ENCODE measurements at places on chromosomes 16 and 17.

DNA sequence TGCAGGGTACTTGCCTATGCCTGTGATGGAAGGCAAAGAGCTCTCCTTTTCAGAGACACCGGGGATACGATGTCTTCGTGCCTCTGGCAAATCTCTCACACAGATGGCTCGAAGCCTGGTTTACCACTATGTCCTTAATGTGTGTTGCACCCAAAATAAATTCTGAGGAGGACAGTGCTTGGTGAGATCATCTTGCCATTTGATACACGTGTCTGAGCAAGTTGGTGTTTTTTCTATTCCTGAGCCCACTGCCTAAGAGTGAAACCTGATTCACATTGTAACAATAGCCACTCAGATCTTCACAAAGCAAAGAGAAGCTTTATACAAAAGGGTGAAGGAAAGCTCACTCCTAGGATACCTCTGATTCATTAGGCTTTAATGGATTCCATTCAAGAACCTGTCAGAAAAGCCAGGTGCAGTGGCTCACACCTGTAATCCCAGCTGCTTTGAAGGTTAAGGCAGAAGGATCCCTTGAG, 33.1 kb upstream of the AKAP1 start:
- DNase-seq = peak; percentile 98

- no peak for DNase-seq
Observed at GRCh38 chr17:17132746-17133145, 73.4 kb downstream of the PLD6 start.

GRCh38 chr16:19005561-19006445, 22.1 kb downstream of the TMC7 start:
- DNase-seq = peak; percentile 97

- no peak for DNase-seq
Observed at GRCh38 chr16:6571044-6571443, 761.6 kb upstream of the RBFOX1 start.

GRCh38 chr16:24493821-24494220, 45.5 kb upstream of the RBBP6 start:
- no peak for DNase-seq

DNA sequence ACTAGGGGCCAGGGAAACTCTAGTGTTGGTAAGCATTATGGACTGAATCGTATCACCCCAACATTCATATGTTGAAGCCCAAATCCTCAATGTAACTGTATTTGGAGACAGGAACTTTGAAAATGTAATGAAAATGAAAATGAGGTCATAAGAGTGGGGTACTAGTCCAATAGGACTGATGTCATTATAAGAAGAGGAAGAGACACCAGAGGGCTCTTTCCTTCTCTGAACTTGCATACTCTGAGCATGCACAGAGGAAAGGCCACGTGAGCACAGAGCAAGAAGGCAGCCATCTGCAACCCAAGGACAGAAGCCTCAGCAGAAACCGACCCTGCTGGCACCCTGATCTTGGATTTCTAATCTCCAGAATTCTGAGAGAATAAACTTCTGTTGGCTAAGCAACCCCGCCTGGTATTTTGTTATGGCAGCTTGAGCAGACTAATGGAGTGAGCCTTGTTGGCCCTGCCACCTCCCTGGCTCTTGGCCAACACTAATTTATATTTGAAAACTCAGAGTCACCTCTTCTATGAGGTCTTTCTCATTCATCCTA, 273.4 kb downstream of the NTN1 start:
- no peak for DNase-seq

DNA sequence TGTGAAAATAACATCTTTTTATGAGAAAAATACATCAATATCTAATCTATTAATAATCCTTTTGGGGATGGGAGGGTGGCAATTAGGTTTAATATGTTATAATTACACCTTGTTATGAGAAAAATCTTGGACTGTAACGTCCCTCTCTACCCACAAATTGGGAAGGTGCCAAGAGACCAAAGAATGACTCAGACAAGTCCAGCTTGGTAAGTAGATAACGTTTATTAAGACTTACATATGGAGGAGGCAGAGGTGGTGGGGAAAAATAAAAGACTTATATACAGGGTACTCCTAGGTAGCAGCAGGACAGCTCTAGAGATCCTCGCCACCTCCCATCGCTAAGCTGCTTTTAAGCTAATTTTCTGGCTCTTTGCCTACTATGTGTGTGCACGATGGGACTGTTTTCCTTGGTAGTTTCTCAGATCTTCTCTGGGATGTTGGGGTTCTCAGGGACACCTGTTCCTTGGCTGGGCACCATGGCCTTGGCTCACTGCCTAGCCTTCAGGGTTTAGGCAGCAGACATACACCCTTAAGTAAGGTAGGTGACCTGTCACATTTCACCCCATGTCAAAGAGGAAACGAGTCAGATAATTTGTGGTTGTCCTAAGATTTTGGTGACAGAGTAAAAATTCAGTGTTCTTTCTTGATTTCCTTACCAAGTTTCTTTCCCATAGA, 31.5 kb downstream of the RBL2 start:
- peak; percentile 69 for DNase-seq

GRCh38 chr17:58006560-58006923, 504 bp downstream of the SRSF1 start:
- peak; percentile 89 for DNase-seq

- no peak for DNase-seq
Observed at GRCh38 chr16:46774743-46775177, 26.6 kb upstream of the MYLK3 start.

- DNase-seq = no peak
Observed at GRCh38 chr17:2146132-2146871, 91.4 kb downstream of the HIC1 start.

GRCh38 chr16:81421536-81421935, 23.1 kb upstream of the CMIP start:
- no peak for DNase-seq

DNA sequence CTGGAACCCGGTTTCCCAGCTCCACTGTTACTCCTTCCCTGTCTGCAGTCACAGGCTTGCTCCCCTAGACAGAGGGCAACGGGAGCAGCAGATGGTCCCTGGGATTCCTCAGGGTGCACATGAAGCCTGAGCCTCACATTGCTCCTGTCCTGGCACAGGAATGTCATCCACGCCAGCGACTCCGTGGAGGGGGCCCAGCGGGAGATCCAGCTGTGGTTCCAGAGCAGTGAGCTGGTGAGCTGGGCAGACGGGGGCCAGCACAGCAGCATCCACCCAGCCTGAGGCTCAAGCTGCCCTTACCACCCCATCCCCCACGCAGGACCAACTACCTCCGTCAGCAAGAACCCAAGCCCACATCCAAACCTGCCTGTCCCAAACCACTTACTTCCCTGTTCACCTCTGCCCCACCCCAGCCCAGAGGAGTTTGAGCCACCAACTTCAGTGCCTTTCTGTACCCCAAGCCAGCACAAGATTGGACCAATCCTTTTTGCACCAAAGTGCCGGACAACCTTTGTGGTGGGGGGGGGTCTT, 1.6 kb upstream of the DECR2 start:
- DNase-seq = no peak

- peak; percentile 28 for DNase-seq
Observed at GRCh38 chr17:29215717-29216116, 30.9 kb upstream of the CRYBA1 start.

- peak; percentile 93 for DNase-seq
Observed at GRCh38 chr17:81991684-81992305, 14.4 kb downstream of the ASPSCR1 start.

GRCh38 chr17:9115214-9116191, 94.2 kb downstream of the NTN1 start:
- DNase-seq = no peak

- no peak for DNase-seq
Observed at GRCh38 chr17:18356624-18357023, 6.7 kb downstream of the SHMT1 start.

DNA sequence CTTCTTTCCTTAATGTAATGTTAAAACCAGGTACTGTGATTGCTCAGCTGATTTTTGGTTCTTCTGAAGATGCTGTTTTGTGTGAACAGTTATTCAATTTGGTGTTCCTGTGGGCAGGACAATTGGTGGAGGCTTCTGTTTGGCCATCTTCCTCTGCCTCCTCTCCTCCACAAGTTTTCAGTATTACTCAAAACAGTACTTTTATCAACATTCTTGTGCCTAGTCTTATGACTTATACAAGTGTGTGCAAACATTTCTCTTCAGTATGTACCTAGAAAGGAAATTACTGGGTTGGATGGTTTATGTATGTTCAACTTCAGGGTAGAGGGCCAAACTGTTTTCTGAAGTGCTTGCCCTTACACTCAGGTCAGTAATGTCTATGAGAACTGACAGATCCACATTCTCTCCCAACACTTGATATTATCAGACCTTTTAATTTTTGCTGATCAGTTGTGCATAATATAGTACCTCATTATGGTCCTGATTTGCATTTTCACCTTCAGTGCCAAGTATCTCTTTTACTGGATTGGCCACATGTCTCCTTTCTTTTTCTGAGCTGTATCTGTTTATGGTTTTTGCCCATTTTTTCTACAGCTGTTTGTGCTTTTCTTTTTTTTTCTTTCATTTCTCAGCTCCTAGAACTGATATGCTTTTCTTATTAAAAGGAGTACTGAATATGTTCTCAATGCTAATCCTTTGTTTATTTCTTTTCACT, 50.9 kb downstream of the ERCC4 start:
- no peak for DNase-seq

- DNase-seq = no peak
Observed at GRCh38 chr17:31289790-31290189, 7.2 kb downstream of the OMG start.

DNA sequence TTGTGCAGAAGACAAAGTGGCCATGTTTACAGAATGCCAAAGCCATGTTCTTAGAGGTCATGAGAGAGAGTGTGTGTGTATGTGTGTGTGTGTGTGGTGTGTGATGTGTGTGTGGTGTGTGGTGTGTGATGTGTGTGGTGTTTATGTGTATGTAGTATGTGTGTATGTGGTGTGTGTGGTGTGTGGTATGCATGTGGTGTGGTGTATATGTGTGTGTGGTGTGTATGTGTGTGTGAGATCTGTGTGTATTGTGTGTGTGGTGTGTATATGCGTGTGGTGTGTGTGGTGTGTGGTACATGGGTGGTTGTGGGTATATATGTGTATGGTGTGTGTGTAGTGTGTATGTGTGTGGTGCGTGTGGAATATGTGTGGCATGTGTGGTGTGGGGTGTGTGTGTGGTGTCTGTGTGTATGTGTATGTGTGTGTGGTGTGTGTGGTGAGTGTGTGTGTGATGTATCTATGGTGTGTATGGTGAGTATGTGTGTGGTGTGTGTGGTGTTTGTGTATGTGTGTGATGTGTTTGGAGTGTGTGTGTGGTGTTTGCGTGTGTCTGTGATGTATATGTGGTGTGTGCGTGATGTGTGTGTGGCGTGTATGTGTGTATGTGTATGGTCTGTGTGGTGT, 8.2 kb upstream of the KRT17 start:
- DNase-seq = no peak

- no peak for DNase-seq
Observed at GRCh38 chr17:61057257-61057656, 342.4 kb upstream of the TBX2 start.

DNA sequence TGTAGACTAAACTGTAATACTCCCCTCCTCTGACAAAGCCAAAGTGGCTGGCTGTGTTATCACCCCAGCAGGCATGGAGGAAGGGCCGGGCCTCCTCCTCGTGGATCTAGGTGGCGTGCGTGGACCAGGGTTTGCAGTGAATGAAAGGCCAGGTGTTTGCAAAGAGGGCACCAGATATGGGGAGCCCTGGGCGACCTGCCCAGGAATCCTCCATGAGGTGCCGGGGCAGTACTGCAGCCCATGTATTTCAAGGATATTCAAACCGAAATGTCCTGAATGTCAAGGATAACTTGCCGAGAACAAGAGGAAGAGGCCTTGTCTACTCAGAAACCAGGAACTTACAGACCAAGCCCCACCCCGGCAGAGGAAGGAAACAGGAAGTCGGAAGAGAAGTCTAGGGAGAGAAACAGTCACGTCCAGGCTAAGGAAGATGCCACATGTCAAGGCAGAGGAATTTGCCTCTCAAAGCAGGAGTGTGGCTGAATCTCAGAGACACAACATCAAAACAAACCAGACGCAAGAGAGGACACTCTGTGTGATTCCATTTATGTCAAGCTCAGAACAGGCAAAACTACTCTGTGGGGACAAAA, 13.7 kb upstream of the OSGIN1 start:
- DNase-seq = no peak

GRCh38 chr17:21214777-21215541, 998 bp upstream of the TMEM11 start:
- DNase-seq = no peak

Data from myocyte (in vitro differentiated cells).